Upper lobe of left lung (tissue), 6 donors: ENCODE measurements at places on chromosomes 12 and 14. TPM values are rescaled to one million over a fixed set of nuclear protein-coding genes. Genes with fewer than 3 reads are reported as not detected.
A peak's percentile ranks its signal among the peaks of the same experiment; 100 is the strongest.

DNA sequence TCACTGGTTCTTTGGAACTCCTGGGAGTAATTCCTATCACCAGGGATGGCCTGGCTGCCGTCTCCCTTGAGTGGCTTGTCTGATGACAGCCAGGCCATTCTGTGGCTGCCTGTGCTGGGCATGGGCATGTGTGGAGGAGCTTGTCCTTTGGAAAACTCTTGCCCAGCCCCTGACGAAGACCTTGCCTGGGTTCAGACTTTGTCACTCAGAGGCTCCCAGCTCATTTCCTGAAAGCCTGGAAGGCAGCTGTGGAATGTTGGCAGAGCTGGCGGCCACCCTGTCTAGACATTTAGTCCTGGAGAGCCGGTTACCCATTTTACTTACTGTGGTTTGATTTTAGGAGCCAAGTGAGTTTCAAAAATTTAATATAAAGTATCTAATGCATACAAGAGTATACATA lies 34.0 kb downstream of the TUNAR start:
- H3K4me3 ChIP-seq: no peak overlapping the region
- H3K27me3 ChIP-seq: no peaks in the 10 kb centered on the region
- no peaks in the 10 kb centered on the region for H3K36me3 ChIP-seq
- no peak overlapping the region for H3K27ac ChIP-seq
- no peak for DNase-seq

DNA sequence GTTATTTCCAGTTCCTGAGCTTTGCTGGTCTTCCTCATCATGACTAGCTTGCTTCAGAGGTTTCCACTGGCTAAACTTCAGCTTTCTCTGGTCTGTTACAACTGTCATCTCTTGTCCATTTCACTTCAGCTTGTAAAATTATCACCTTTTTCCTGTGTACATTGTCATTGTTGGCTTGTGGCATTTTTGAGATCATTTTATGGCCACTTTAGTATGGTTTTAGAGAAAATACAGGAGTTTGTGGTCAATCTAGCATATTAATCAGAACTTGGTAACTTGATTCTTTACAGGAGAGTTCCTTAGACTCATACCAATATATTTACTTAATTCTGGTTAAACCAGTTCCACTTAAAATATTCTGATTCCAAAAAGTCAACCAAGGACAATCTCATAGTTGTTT lies 235.9 kb upstream of the KITLG start:
- peak overlapping the region; percentile 37 for H3K27ac ChIP-seq
- DNase-seq: no peak
- no peak overlapping the region for H3K4me3 ChIP-seq
- peaks cover 10% of the 10 kb centered on the region for H3K4me1 ChIP-seq
- no peaks in the 10 kb centered on the region for H3K36me3 ChIP-seq

The SLC39A2 gene
- not detected for total RNA-seq

- no peaks in the 10 kb centered on the region for H3K36me3 ChIP-seq
- H3K27ac ChIP-seq: peak overlapping the region; percentile 54
- H3K4me1 ChIP-seq: no peaks in the 10 kb centered on the region
These were observed 23.7 kb upstream of the PARP11 start for GRCh38 chr12:3896801-3897351.

The STXBP6 gene
- 27.5 TPM for total RNA-seq

- no peaks in the 10 kb centered on the region for H3K4me1 ChIP-seq
- no peak overlapping the region for H3K27ac ChIP-seq
- H3K36me3 ChIP-seq: no peaks in the 10 kb centered on the region
- no peak overlapping the region for H3K4me3 ChIP-seq
- H3K27me3 ChIP-seq: no peaks in the 10 kb centered on the region
These were observed 13.0 kb downstream of the ISCU start for GRCh38 chr12:108575199-108575912.

- DNase-seq: no peak
- H3K27ac ChIP-seq: no peak overlapping the region
- H3K4me1 ChIP-seq: no peaks in the 10 kb centered on the region
- no peaks in the 10 kb centered on the region for H3K36me3 ChIP-seq
These were observed 33.6 kb upstream of the CRY1 start for GRCh38 chr12:107126796-107127481.

GRCh38 chr14:61659582-61659981 lies 35.7 kb upstream of the HIF1A start:
- peaks cover 16% of the 10 kb centered on the region for H3K4me1 ChIP-seq
- no peak overlapping the region for H3K4me3 ChIP-seq
- no peak overlapping the region for H3K27ac ChIP-seq
- H3K36me3 ChIP-seq: no peaks in the 10 kb centered on the region
- DNase-seq: no peak
- H3K27me3 ChIP-seq: no peaks in the 10 kb centered on the region

The PROX2 gene
- total RNA-seq: 0.07 TPM

GRCh38 chr12:100919116-100919515 lies 124.5 kb downstream of the ANO4 start:
- no peak overlapping the region for H3K27ac ChIP-seq
- no peaks in the 10 kb centered on the region for H3K4me1 ChIP-seq
- no peaks in the 10 kb centered on the region for H3K36me3 ChIP-seq
- DNase-seq: no peak
- no peak overlapping the region for H3K4me3 ChIP-seq

DNA sequence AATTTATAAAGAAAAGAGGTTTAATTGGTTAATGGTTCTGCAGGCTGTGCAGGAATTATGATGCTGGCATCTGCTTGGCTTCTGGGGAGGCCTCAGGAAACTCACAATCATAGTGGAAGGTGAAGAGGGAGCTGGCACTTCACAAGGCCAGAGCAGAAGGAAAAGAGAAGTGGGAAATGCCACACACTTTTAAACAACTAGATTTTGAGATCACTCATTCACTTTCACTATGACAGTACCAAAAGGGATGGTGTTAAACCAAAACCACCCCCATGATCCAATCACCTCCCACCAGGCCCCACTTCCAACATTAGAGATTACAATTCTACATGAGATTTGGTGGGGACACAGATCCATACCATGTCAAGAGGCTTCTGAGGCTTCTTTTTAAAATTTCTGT lies 62.6 kb downstream of the SLC38A4 start:
- H3K27ac ChIP-seq: no peak overlapping the region
- no peaks in the 10 kb centered on the region for H3K4me1 ChIP-seq
- no peaks in the 10 kb centered on the region for H3K36me3 ChIP-seq
- no peak for DNase-seq

GRCh38 chr14:89674240-89674639 lies 257.2 kb upstream of the FOXN3 start:
- no peak for DNase-seq
- H3K36me3 ChIP-seq: no peaks in the 10 kb centered on the region
- H3K27me3 ChIP-seq: no peaks in the 10 kb centered on the region
- no peak overlapping the region for H3K4me3 ChIP-seq
- no peak overlapping the region for H3K27ac ChIP-seq
- H3K4me1 ChIP-seq: no peaks in the 10 kb centered on the region

The SLC5A8 gene
- total RNA-seq: 2.1 TPM

The EXOC3L4 gene
- 3.1 TPM for total RNA-seq

DNA sequence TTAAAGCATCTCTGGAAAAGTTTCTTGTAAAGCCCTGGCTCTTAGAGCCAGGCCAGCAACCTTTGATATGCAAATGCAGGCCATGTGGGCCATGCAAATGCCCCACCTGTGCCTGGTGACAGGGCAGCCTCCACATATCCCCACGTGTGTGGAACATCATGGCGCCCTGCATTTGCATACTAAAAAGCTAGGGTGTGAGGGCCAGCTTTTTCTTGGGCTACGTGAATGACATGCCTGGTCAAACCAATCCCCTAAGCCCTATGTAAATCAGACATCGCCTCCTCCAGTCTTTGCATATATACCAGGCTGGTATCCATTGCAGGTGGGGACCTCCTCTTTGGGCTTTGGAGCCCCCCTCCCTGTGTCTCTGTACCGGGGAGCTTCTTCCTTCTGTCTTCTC lies 6.4 kb downstream of the CSRP2 start:
- H3K4me1 ChIP-seq: no peaks in the 10 kb centered on the region
- H3K27ac ChIP-seq: no peak overlapping the region
- no peak for DNase-seq
- H3K27me3 ChIP-seq: no peaks in the 10 kb centered on the region
- no peaks in the 10 kb centered on the region for H3K36me3 ChIP-seq
- H3K4me3 ChIP-seq: no peak overlapping the region

GRCh38 chr12:63893170-63893569 lies 48.7 kb downstream of the SRGAP1 start:
- no peak overlapping the region for H3K27ac ChIP-seq
- H3K4me3 ChIP-seq: no peak overlapping the region
- no peaks in the 10 kb centered on the region for H3K27me3 ChIP-seq
- peaks cover 5% of the 10 kb centered on the region for H3K4me1 ChIP-seq

- no peak overlapping the region for H3K4me3 ChIP-seq
- no peak overlapping the region for H3K27ac ChIP-seq
- no peaks in the 10 kb centered on the region for H3K36me3 ChIP-seq
- no peak for DNase-seq
These were observed 57.9 kb upstream of the CCDC91 start for GRCh38 chr12:28132398-28132797.

GRCh38 chr12:49987625-49988303 lies 15.0 kb downstream of the AQP6 start:
- H3K27me3 ChIP-seq: no peaks in the 10 kb centered on the region
- H3K4me1 ChIP-seq: peaks cover 6% of the 10 kb centered on the region
- H3K27ac ChIP-seq: peak overlapping the region; percentile 41
- H3K4me3 ChIP-seq: no peak overlapping the region
- peak; percentile 33 for DNase-seq
